ENCODE measurements at places on chromosomes 3 and 15. TPM values are rescaled to one million over a fixed set of nuclear protein-coding genes. Genes with fewer than 3 reads are reported as not detected.

Gene AP2M1
- polyA plus RNA-seq = 357 TPM

- no peak for DNase-seq
These were observed 47.4 kb upstream of the ITGA11 start for GRCh38 chr15:68479406-68479805.

DNA sequence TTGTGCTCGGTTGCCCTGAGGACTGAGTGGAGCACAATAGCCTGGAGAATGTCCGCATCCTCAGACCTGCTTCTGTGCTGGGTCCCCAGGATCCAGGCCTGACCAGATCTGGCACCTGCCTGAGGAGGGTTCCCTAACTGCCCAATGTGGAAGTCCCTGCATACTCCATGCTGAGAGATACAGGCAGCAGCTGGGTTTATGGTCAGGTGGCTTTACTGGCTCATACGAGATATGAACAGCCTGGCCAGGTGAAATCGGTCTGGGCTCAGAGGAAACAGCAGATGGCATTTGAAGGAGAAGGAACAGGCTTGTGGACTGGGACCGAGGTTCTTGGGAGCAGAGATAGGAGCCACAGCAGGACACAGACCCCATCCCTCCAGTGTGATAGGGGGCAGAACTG, 18.2 kb upstream of the KIF23 start:
- DNase-seq = no peak

DNA sequence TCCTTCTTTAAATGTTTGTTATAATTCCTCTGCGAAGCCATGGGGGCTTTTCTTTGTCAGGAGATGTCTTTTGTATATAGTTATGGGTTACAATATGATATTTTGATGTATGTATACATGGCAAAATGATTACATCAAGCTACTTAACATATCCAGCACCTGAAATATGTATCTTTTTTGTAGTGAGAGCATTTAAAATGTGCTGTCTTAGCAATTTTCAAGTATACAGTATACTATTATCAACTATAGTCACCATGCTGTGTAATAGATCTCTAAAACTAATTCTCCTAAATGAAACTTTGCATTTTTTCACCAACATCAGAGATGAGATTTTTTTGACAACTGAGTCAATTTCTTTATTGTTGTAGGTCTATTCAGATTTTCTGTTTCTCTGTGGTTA, 77.2 kb downstream of the STXBP5L start:
- no peak for DNase-seq

Gene NUTM1
- polyA plus RNA-seq = not detected

GRCh38 chr3:195201295-195201694, 69.7 kb downstream of the XXYLT1 start:
- DNase-seq = no peak

Gene LIPC
- 16.0 TPM for polyA plus RNA-seq

DNA sequence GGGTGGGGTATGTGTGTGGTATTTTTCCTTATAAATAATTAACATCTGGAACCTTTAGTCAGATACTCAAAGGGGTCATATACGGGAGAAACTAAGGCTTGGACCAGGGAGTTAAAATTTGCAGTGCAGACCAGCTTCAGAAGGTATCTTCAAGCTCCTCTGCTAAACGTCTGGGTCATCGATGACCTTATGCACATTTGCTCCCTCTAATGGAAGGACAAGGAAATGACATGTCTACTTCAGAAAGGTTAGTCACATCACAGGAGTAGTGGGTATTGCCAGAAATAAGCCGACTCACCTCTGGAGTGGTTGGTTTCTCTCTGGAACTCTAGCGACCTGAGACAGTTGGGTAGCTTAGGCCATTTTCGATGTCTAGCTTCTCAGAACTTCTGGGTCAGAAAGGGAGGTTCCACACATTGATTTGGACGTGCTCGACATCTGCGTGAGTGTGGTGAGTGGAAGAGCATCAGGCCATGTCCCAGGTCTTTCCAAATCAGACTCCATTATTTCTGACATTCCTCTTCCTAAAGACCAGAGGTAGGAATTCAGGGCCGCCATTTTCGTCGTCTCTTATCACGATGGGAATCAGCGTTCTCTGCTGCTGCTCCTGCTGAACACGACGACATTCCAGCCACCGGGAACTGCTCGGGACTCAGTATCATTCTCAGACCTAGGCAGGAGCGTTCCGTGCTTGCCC, 31.8 kb upstream of the RASA2 start:
- no peak for DNase-seq

DNA sequence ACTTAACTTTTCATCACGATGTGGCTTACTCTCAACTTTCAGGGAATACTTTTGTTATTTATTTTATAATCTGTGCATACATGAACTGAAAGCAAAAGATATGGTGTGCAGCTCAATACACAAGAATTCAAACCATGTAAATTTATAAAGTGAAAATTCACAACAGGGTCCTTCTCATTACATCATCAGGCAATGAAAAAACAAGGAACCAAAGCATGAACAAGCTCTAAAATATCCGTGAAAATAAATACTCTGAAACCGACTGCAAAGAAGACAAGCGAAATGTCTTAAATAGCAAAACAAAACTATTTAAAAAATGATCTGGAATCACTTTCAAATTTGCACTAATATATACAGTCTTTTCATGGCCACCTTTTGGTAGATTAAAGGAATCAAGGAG, 28.9 kb downstream of the GNB5 start:
- no peak for DNase-seq

- no peak for DNase-seq
These were observed 5.1 kb upstream of the DNAH1 start for GRCh38 chr3:52310861-52311575.

GRCh38 chr3:149417174-149417573, 39.7 kb upstream of the TM4SF1 start:
- DNase-seq = no peak

GRCh38 chr3:47612178-47612577, 33.5 kb upstream of the CSPG5 start:
- no peak for DNase-seq

Gene FGF7
- polyA plus RNA-seq = 15.2 TPM

Gene MCF2L2
- 1.5 TPM for polyA plus RNA-seq

Gene XCR1
- 0.04 TPM for polyA plus RNA-seq

GRCh38 chr15:90845201-90845949, 23.0 kb upstream of the FURIN start:
- no peak for DNase-seq

DNA sequence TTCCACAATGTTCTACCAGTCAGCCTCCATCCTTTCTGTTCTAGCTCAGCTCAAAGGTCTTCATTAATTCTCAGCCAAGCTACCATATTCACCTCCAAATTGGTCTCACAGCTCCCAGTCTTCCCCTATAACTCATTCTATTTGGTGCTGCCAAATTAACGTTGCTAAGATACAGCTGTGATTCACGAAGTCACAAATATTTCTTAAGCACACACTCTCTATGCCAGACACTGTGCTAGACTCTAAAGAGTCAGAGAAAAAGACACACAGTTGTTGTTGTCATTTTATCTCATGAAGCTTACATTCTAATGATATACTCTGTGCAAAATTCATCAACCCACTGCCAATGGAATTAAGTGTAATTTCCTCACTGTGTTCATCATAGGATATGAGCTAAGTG, 102.8 kb downstream of the FRMD5 start:
- DNase-seq = no peak

GRCh38 chr3:29695643-29696198, 414.9 kb downstream of the RBMS3 start:
- DNase-seq = no peak

DNA sequence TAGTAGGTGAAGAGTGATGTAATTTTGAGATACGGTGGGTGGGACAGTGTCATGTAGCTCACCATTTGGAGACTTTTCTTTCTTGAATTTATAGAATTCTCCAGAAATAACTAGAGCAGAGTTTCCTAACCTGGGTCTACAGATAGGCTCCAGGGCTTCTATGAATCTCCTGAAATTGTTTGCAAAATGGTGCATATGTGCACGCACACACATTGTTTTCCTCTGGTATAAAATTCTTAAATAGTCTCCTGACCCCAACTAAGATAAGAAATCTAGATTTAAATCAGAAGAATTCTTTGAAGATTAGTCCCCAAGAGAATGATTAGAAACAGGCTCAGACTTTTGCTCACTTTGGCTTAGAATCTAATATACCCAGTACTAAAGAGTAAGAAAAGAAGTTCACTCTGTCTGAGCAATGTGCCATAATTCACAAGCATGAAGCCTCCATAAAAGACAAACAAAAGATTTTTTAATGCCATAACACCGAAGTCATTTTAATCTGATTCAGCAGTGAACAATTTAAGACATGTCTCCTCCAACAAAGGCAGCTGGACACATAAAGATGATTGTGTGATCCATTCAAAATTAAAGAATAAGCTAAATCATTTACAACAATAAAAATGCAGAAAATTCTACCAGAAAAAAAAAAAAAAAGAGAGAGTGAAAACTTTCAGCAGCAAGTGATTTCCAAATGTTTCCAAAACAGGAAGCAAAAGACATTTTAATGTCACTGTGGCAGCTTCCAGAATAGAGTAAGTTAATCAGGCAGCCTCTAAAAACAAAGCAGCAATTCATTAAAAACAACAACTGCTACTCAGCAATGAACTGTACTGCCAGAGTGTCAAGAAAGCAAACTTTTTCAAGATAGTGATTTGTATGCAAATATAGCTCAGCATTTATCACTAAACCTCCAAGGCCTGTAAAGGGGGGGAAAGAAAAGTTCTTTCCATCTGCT, 975.5 kb upstream of the CFAP20DC start:
- peak; percentile 60 for DNase-seq

- no peak for DNase-seq
These were observed 22.5 kb upstream of the EPHB1 start for GRCh38 chr3:134772591-134772990.

- no peak for DNase-seq
These were observed 6.4 kb downstream of the C3orf52 start for GRCh38 chr3:112092496-112093179.

GRCh38 chr3:79835701-79836100, 67.9 kb upstream of the ROBO1 start:
- no peak for DNase-seq

DNA sequence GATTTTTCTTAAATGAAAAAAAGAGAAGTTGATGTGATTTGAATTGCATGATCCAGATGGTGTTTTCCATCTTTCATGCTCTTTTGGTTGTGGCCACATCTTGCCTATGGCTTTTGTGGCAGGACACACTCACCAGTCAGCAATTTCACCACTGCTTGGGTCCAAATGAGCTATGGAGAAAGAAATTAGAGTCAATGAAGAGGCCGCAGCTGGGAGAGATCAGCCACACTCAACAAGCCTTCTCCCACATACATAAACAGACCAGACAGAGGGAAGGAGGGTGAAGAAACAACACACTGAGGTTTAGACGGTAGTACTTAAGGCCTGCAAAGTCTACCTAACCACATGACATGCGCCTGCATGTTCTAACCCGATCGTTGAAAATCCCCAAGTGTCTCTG, 110.7 kb upstream of the CDIN1 start:
- DNase-seq = peak; percentile 15

- peak; percentile 1 for DNase-seq
These were observed 278.1 kb upstream of the P2RY1 start for GRCh38 chr3:152556731-152557254.

- no peak for DNase-seq
These were observed 1027.3 kb downstream of the TUSC7 start for GRCh38 chr3:117736846-117737245.

- no peak for DNase-seq
These were observed 251.9 kb downstream of the CDIN1 start for GRCh38 chr15:36831125-36831903.

DNA sequence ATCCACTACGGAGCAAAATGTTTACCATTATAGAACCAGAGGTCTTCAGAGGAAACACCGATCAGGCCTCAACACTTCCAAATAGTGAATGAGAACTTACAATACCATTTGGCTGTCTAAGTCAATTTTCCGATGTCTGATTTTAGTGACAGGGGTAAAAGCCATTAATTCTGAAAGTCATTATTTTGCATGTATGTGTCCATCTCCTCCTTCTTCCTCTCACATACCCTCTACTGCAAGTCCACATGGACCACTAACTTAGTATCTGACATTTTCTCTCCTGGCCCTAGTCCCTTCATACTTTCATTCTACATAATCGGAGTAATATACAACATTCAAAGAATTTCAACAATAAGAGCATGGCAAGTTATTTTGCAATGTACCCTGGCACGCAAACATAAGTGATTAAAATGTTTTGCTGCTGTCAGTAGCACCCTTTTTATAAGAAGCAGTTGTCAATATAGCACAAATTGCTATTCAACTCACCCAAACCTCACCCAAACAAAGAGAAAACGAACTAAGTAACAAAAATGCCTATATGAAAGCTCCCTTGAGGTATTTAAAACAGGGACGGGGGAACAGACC, 1.9 kb downstream of the TOP2B start:
- no peak for DNase-seq

GRCh38 chr3:151301787-151302186, 14.8 kb downstream of the GPR87 start:
- DNase-seq = no peak

DNA sequence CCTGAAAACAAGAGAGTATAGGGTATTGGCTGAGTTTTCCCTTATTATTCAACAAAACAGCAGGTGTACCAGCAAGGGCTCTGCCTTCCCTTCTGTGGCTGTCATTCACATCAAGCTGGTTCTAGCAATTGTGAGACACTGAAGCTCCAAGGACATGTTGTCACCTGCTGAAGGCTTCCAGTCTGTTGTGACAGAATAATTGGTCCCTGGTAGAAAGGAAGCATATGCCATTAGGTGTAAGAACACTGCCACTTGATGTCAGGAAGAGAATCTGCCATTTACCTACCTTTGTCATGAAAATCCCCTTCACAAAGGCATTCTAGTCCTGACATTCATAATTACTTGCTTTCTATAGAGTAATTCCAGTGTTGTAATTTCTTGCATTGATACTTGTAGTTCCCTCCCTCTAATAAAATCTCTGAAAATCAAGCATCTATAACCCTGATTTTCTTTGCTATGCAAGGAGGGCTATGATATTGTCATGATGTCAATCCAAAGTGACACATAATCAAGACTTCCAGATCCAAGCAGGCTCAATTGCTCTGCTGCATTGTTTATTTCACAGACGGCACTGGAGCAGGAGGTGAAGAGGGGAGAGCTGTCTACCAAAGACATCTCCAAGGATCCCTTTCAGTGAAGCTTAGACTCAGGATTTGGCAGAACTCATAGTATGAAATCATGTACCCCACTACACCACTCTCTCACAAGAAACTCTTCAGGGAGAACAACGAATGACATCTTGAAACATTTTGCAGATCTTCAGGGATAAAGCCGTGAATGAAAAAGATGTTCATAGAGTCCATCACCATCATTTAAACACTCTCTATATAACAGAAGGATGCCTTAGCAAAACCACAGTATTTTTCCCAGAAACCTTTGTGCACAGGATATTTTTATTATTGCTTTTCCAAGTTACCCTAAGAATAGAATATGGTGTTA, 425.3 kb downstream of the RBMS3 start:
- no peak for DNase-seq
